ENCODE measurements at places on chromosomes 6 and 20.

DNA sequence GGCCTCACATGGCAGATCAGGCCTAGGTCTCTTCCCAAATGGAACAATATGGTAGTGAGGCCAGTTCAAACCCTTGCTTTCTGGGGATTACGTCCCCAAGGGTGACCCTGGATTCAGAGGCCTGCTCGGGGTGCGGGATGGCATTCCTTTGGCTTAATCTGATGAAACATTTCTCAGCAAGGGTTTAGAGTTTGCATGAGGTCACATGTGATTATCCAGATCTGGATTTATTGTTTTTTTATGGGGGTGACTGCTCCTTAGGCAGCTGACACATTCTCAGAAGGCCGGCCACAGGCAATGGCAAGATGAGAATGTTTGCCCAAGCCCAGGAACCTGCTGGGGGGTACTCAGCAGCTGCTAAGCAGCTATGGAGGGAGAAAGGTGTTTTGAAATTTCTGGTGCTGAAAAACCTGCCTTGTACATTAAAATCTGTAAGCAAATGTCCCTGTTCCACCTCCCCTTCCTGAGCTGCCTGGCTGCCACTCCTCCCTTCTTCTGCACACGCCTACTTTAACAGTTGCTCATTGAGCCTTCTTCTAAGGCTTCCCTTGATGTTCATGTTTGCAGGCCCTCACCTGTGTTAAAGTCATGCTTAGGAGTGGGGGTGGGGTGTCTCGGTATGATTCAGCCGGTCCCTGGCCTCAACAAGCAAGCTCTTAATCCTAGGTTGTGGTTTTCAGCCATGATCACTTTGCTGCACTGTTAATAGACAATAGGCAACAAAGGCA lies 37.9 kb upstream of the FUCA2 start:
- no peak for DNase-seq

DNA sequence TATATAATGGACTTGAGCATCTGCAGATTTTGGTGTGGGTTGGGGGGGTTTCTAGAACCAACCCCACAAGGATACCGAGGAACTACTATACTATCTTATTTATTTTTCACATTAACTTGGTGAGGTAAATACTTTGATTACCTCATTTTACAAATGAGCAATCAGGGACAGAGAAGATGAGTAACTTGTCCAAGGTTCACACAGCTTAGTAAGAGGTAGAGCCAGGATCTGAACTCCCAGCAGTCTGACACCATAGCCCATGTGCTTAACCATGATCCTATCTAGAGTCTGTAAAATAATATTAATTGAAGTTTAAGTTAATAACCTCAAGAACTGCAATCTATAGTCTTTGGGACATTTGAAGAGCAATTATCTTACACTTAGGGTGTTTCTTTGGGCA lies 28.6 kb downstream of the DHX35 start:
- DNase-seq, result no peak

GRCh38 chr6:144336900-144337299 lies 51.8 kb downstream of the UTRN start:
- no peak for DNase-seq

DNA sequence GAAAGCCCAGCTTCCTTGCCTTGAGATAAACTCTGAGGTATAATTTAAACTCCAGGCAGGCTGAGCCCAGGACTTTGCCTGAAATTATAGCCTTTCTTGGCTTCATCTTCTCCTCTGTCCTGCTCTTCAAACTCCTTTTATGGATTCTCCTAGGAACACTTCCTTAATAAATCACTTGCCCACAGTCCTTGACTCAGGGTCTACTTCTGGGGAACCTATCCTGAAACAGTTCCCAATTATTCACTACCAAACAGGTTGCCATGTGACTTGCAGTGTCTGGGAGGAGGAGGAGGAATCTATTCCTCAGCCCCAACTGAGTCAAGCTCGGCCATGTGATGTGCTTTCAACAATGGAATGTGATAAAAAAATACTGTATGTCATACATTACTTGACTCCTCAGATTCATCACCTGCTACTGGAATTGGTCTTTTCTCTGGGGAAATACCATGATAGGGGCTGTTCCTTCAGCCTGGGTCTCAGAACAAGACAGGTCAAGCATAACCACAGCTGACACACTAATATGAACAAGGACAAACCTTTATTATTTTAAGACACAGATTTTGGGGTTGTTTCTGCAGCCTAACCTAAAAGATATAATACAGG lies 20.5 kb upstream of the CDKN1A start:
- no peak for DNase-seq

DNA sequence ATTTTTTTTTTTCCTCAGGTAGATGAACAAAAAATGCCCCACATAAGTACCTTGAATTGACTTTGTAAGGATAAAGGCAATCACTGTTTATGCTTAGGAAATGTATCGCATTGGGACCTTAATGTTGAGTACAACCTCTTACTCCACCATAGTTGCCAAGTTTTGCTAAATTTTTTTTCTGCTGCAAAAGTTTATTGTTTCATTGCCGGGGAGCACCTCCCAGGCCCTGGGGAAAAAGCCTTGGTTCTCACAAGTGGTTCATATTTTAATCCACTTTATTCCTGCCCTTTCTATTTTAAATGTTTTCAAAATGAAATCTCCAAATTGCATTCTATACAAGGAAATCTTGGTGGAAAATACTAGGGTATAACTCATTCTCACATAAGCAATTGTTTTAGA lies 52.3 kb upstream of the UTRN start:
- no peak for DNase-seq

DNA sequence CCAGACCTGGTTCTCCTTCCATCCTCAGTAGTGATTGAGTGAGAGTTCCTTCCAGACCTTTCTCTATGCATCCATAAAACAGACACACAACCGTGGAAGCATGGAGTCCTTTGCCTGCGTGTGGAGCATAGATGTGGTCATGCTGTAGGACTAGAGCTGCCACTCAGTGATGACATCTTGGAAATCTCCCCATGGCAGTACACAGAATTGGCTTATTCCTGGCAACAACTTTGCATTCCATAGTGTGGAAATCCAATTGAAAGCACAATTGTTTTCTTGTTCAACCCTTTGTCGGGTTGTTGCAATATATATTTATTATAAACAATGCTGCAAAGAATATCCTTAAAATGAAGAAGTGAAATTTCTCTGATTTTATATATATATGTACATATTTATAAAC lies 547.8 kb downstream of the CDH26 start:
- DNase-seq, result no peak

- DNase-seq, result no peak
Measured at GRCh38 chr6:144893680-144894151, 608.6 kb downstream of the UTRN start.

DNA sequence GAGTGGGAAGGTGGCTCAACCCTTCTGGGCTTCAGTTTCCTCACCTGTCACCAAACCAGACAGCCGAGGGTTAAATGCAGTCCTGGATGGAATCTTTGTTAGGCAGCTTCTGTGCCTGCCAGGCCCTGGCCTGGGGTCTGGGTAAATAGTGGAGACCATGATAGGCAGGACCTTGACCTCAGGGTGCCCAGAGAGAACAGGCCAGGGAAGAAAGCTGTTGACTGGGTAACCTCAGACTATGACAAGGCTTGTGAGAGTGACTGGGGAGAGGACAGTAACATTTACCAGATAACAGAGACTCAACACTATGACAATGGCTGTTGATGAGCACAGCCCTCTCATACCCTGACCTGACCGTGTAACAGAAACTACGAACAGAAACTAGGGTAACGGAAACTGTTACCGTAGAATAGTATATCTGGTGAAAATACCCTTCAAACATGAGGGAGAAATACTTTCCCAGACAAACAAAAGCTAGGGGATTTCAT lies 218.3 kb downstream of the PREX1 start:
- DNase-seq, result no peak

DNA sequence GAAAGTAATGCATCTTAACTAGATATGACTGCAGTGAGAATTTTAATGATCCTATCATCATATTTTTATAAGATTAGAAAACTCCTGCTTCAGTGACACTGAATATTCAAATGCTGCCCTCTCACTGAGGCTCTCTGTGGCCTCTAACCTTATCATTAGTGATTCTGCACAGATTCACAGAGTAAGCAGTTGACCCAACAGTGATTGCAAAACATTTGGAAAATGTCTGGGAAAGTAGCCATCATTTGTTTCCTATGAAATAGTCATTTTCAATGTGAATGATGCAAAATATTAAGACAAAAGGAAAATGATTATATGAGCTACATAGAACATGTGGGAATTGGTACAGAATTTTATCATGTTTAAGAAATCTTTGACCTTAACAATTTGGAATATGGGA lies 210.3 kb downstream of the TBX18 start:
- no peak for DNase-seq
